Thoracic aorta endothelial cell (primary cell): ENCODE measurements at places on chromosomes 2 and 18. TPM values are rescaled to one million over a fixed set of nuclear protein-coding genes. Genes with fewer than 3 reads are reported as not detected.

IMPACT gene
- 30.2 and 33.5 TPM in 2 replicates for total RNA-seq

GRB14 gene
- total RNA-seq: 10.0 and 19.8 TPM in 2 replicates

TNS1 gene
- total RNA-seq: 37.0 and 38.2 TPM in 2 replicates

THOC1 gene
- total RNA-seq: 80.6 and 81.3 TPM in 2 replicates

CLEC4F gene
- total RNA-seq: not detected in 2 replicates

IL36A gene
- not detected in 2 replicates for total RNA-seq

PSMA8 gene
- not detected in 2 replicates for total RNA-seq

EPB41L3 gene
- total RNA-seq: 129 and 167 TPM in 2 replicates

LTBP1 gene
- 9.5 and 72.7 TPM in 2 replicates for total RNA-seq

DIPK1C gene
- total RNA-seq: not detected in 2 replicates

STON1 gene
- 9.7 and 17.2 TPM in 2 replicates for total RNA-seq

GIGYF2 gene
- 63.6 and 75.9 TPM in 2 replicates for total RNA-seq

ARHGAP15 gene
- not detected in 2 replicates for total RNA-seq

CFAP210 gene
- total RNA-seq: not detected in 2 replicates

MROH2A gene
- total RNA-seq: not detected in 2 replicates

ELAC1 gene
- 9.2 and 9.4 TPM in 2 replicates for total RNA-seq

SRD5A2 gene
- total RNA-seq: under 0.01 TPM in 1 of 2 replicates, not detected in the other

OR6B2 gene
- total RNA-seq: not detected in 2 replicates

SEMA4F gene
- total RNA-seq: 4.9 and 5.5 TPM in 2 replicates

GORASP2 gene
- total RNA-seq: 70.1 and 75.8 TPM in 2 replicates

CCDC85A gene
- total RNA-seq: 10.6 and 15.4 TPM in 2 replicates

TMEM169 gene
- 0.07 and 0.13 TPM in 2 replicates for total RNA-seq

AMER3 gene
- not detected in 2 replicates for total RNA-seq

PSD4 gene
- total RNA-seq: 0.14 and 0.27 TPM in 2 replicates

IL18RAP gene
- total RNA-seq: 0.07 TPM in 1 of 2 replicates, not detected in the other

ACKR3 gene
- total RNA-seq: 12.4 and 14.8 TPM in 2 replicates

CFAP221 gene
- 0.27 TPM in 1 of 2 replicates, not detected in the other for total RNA-seq

PAX3 gene
- total RNA-seq: not detected in 2 replicates
